ENCODE measurements at places on chromosomes 12 and 14.
A peak's percentile ranks its signal among the peaks of the same experiment; 100 is the strongest.

DNA sequence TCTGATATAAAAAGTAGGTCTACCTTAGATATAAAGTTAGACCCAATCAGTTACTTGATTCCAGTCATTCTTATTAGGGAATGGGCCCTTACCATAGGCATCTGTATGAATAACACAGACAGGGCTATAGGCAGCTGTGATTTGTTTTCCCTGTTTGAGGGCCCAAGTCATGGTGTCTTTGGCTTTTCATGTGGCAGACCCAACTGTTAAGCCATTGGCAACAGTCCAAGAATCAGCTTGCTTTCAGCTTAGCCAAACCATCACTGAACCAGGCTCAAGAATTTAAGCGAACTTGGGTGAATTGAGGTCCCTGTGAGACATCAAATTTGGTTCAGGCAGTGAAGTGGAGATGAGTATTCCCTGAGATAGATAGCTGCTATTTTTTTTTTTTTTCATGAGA lies 111.2 kb downstream of the LRRIQ1 start:
- DNase-seq: no peak

DNA sequence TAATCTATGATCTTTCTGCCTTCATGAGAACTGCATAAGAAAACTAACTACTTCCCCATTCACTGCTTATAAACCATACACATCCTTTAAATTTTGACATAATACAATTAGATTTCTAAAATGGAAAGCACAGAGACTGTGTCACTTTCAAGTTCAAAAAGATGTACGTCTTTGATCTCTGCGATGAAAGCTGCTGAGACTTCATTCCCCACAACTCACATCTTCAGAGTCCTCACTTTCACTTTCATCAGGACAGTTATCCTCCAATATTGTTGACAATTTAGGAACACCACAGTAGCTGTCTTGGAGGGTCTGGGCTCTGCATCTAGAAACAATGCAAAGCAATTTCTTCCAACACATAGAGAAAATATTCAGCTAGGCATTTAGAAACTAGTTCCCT lies 47.9 kb upstream of the KCNC2 start:
- DNase-seq: no peak

- no peak for DNase-seq
Observed at GRCh38 chr12:79939728-79940310, 4.9 kb upstream of the PPP1R12A start.

- DNase-seq: peak; percentile 26
Observed at GRCh38 chr14:76829013-76829365, 2.8 kb downstream of the LRRC74A start.

DNA sequence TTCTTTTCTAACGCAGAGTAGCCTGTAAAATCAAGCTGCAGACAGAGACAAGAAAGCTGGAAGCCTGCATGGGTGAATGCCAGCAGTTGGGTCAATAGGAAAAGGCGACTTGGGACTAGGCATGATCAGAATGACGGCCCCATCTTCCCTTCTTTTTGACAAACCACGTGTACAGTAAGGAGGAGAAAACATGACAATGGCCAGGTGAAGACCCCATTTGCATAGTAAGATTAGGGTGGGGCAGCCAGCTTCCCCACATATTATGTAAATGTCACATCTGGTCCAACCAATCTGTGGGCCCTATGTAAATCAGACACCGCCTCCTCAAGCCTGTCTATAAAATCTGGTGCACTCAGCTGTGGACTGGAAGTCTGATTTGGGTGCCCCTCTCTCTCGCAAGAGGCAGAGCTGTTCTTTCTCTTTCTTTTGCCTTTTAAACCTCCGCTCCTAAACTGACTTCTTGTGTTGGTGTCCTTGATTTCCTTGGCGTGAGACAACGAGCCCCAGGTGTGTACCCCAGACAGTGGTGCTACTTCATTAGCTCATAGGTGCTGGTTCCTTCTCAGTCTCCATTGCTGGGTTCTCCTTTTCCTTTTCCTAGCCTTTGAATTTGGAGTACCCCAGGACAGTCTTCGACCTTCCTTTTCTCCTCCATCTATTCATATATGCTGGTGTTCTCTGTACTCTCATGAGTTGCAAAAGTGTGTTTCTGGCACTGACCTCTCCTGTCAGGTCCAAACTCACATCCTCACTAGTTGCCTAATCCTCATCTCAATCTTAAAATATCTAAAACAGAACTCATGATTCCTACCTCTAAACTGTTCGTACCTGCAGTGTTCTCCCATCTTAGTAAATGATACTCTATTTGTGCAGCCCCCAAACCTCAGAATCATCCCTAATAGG lies 9.4 kb upstream of the DHRS7 start:
- peak; percentile 11 for DNase-seq

GRCh38 chr12:52186118-52186840 lies 5.5 kb downstream of the KRT80 start:
- peak; percentile 82 for DNase-seq

DNA sequence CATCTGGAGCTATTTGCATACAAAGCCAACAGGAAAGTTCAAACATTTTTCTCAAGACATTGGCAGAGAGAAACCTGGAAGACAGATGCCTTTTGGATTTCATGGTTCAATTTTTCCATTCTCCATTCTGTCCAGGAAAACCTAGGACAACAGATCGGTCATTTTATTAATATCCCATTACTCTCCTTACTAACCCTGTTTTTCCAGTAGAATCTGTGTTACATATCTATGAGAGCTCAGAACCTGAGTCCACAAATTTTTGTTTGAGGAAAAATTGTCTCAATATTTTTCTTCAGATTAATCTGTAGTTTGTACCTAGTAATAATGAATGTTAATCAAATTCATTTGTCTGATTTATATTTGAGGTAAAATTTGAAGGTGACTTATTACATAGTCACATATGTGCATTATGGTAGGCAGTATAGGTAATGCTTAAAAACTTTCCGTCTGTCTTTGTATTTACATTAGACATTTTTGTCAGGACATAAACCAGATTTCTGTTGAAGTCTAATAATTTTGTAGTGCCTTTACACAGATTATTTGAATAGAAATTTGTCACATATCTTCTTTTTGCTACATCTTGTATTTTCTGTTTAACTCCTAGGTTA lies 75.3 kb downstream of the CCDC91 start:
- DNase-seq: no peak

- DNase-seq: no peak
Observed at GRCh38 chr14:67536087-67536486, 3.0 kb downstream of the PLEKHH1 start.

GRCh38 chr12:62654326-62655241 lies 188.0 kb downstream of the MON2 start:
- DNase-seq: no peak

DNA sequence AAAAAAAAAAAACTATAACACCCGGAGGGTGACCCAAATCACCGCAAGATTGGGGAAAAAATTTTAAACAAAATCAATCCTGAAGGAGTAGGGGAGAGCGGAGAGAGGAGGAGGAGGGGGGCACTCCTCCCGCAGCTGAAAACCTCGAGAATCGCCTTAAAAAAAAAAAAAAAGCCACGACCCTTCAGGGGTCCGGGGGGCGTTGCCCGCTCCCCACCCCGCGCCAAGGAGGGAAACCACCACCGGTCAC lies 254 bp downstream of the GTF2A1 start:
- no peak for DNase-seq

DNA sequence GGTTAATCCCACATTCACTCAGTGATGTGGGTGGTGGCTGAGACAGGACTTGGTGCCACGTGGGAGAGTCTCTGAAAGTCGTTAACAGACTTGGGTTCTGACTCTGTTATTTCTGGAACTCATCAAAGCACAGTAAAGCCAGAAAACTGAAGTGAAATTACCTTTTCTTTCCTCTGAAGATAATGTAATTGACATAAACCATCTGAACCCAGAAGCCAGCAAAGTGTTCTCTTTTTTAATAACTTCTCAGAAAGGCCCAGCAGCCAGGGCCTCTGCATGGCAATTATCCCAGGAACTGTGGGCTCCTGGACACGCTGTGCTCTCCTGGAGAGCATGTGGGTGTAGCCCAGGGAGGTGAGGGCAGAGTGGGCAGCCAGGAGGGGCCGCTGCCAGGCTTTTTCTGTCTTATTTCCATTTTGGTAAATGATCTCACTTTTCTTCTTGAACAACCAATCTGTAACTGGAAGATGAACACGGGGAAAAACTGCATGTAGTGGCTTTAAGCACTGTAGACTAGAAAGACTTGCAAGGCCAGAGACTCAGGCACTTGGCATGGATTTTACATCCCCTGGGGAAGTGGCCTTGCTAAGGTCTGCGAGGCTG lies 444.1 kb upstream of the TMEM132C start:
- no peak for DNase-seq

GRCh38 chr12:130013771-130014484 lies 110.1 kb upstream of the TMEM132D start:
- DNase-seq: peak; percentile 28

GRCh38 chr14:76784881-76785280 lies 23.6 kb downstream of the VASH1 start:
- peak; percentile 68 for DNase-seq

DNA sequence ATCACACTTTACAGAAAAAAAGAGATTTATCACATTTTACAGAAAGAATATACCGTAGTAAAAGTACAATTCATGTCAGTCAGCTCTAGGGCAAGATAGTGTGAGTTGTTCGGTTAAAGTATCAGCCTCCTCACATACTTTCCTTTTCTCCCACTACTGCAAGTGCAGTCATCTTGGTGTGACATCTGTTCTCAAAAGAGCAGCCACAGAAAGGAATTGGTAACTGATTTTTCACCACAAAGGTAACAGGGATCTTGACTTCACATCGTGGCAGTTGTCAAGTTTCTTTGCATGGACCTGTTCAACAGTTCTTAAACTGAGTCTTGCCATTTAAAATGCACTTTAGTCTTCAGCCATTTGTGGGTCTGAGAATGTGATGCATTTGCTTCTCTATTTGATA lies 5.0 kb upstream of the E2F7 start:
- no peak for DNase-seq

DNA sequence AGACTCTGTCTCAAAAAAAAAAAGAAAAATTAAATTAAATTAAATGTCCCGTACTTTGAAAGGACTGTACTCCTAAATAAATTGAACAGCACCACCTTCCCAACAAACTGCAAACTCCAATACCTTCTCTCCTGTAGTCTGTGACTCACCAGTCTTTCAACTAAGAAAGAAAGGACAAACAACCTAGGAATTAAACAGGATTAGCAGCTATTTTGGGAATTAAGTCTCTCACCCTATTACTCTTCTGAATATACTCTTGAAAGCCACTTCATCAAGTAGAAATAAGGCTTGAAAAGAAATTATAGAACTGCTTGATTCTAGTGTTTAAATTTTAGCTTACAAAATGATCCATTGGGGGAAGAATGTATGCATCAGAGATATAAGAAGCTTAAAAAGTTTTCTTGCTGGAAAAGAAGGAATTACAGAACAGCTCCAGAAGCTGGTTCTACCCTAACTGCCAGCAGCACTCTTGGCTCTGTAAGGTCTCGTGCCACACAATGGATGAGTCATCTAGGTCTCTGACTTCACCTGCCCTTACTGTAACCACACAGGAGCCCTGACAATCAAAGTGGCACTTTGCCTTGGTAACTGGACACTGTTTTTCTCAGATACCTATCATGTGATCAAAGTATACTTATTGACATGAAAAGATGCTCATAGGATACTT lies 57.0 kb upstream of the CERS5 start:
- DNase-seq: peak; percentile 77

DNA sequence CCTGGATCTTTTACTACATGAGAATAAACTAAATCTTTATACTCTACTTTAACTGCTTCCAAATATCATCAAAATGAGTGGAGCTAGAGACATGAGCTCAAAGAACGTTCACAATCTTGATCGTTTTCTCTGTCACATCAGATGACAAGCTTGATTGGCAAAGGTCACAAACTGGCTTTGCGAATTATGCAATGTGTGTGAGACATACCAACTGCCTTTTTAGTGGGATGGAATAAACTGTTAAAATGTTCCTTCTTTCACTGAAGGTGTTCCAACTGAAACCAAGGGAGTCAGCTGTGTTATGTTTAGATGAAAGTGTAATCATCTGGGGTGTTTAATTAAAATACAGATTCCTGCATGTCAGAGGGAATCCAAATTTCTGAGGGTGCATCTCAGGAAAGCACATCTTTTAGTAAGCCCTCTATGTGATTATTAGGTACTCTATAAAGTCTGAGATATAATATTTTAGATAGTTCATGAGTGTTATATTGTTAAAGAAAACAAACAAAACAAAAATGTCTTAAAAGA lies 21.9 kb downstream of the KITLG start:
- DNase-seq: no peak

DNA sequence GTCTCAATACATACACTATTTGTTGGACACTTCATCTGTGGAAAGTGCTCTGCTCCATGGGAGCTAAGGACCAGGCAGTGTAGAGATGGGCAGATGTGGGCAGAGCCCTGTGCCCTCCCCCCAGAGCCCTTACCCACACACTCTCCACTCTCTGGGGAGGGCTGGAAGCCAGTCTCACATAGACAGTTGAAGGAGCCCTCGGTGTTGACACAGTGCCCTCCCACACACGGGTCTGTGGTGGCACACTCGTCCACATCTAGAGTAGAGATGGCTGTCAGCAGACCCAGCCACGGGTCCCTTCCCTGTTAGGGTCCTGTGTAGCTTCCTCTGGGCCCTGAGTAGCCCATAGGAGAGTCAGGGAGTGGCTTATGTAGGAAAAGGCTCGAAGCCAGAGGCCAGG lies 14.3 kb downstream of the ISCA2 start:
- no peak for DNase-seq

DNA sequence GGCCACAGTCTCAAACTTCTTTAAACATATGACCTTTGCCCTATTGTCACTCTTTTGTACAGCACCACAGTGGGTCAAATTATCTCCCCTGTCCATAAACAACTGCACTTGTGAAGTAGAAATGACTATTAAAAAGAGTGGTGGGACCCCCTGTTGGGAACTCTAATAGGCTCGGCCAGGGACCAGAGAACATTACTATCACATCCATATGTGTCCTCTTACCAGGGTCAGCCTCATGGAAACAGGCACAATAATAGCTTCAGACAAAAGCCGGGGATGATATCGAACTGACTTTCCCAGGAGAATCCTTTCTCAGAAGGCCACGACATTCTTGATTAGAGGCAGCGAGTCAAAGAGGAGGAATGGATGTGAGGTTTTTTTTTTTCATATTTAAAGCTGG lies 96.6 kb downstream of the NKX2-1 start:
- no peak for DNase-seq

GRCh38 chr12:105455261-105455660 lies 124.8 kb downstream of the C12orf75 start:
- DNase-seq: peak; percentile 86

- no peak for DNase-seq
Observed at GRCh38 chr14:68154275-68154674, 334.7 kb downstream of the RAD51B start.

GRCh38 chr14:102590667-102591099 lies 1.8 kb upstream of the RCOR1 start:
- DNase-seq: peak; percentile 51

- DNase-seq: peak; percentile 71
Observed at GRCh38 chr12:57235017-57235727, 5.7 kb downstream of the SHMT2 start.

- DNase-seq: peak; percentile 26
Observed at GRCh38 chr12:52014567-52015530, 8.1 kb downstream of the TAMALIN start.

- peak; percentile 84 for DNase-seq
Observed at GRCh38 chr12:51970904-51971646, 19.6 kb downstream of the ACVR1B start.
